Fibroblast of lung (primary cell): ENCODE measurements at places on chromosomes 3 and 15.

GRCh38 chr3:133620066-133620784, 41.5 kb downstream of the TOPBP1 start:
- DNase-seq, result no peak

DNA sequence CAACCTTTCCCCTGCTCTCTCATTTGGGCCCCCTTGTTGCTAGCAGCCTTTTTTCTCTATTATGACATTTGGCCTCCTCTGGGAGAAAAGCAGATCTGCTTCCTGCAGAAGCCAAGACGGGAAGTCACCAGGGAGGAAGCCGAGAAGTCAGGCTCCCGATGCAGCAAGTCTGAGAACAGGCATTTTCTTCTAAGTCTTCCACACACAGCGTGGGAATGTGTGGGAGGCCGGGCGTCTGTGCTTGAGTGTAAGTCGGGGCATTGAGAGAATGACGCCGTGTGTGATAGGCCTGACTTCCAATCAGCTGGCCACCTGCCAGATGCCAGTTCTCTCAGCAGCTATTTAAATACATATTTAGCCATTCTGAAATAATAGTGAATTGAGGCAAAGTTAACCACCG, 75.8 kb upstream of the FAM98B start:
- peak; percentile 27 for DNase-seq

GRCh38 chr3:32992310-32992686, 40.9 kb downstream of the CCR4 start:
- no peak for DNase-seq

DNA sequence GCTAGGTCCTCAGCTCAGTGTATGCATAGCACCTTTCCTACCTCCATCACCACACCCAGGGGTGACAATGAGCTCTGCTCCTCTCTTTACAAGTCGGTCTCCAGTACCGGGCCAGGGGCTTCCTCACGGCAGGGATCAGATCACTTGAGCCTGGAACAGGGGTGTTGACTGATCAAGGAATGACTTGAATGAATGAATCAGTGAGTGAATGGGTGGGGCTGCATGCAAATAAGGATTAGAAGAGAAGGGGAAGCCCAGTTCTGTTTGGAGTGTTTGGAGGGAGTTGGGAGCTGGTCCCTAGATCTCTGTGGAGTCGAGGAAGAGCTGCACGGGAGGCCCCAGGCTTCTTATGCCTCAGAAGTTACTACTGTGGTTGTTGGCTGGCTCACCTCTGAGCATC, 87.0 kb downstream of the TMEM266 start:
- DNase-seq, result no peak

DNA sequence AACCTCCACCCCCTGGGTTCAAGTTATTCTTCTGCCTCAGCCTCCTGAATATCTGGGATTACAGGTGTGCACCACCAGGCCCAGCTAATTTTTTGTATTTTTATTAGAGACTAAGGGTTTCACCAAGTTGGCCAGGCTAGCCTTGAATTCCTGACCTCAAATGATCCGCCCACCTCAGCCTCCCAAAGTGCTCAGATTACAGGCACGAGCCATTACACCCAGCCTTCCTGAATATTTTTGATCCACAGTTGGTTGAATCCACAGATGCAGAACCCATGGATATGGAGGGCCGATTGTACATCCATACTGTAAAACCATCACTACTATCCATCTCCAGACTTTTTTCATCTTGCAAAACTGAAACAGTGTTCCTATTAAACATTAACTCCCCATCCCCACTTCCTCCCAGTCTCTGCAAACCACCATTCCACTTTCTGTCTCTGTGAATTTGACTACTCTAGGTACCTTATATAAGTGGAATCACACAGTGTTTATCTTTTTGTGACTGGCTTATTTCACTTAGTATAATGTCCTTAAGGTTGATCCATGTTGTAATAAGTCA, 8.2 kb upstream of the TMEM62 start:
- DNase-seq, result no peak

GRCh38 chr3:24220859-24221657, 273.6 kb downstream of the THRB start:
- peak; percentile 98 for DNase-seq

GRCh38 chr3:57963811-57964346, 44.3 kb upstream of the FLNB start:
- DNase-seq, result no peak

DNA sequence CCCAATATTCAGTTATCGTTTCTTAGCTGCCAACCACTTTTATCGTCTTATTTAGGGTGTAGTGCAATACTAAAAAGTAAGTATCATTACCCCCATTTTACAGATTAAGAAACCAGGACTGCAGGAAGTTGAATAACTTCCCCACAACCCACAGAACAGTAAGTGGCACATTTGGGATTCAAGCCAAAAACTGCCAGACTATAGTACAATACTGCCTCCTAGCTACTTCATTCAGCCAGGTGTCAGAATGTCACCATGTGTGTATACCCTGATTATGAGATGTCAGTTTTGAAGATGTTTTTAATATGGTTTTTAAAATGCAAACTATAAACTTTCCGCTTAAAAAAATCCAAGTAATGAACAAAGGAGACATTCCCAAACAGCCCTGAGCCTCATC, 74.2 kb upstream of the PROK2 start:
- peak; percentile 1 for DNase-seq

GRCh38 chr15:101551696-101552591, 62.4 kb upstream of the PCSK6 start:
- DNase-seq, result no peak

DNA sequence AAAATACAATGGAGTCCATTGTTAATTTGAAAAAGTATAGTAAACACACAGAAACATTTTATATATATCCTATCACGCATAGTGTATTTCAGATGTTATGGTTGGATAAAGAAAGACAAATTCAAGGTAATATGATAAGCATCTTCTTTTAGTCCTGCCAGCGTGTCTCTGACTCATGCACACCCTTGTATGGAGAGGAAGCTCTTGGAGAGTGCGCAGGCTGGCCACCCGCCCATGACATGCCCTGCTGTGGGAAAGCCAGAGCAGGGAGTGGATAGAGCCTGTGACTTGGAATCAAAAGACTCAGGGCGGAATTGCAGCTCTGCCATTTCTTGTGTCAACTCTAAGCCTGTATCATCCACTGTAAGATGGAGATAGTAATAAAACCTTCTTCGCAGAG, 23.0 kb upstream of the COPG1 start:
- DNase-seq, result peak; percentile 86

- DNase-seq, result peak; percentile 45
Observed at GRCh38 chr15:41465822-41466421, 27.8 kb upstream of the ITPKA start.

DNA sequence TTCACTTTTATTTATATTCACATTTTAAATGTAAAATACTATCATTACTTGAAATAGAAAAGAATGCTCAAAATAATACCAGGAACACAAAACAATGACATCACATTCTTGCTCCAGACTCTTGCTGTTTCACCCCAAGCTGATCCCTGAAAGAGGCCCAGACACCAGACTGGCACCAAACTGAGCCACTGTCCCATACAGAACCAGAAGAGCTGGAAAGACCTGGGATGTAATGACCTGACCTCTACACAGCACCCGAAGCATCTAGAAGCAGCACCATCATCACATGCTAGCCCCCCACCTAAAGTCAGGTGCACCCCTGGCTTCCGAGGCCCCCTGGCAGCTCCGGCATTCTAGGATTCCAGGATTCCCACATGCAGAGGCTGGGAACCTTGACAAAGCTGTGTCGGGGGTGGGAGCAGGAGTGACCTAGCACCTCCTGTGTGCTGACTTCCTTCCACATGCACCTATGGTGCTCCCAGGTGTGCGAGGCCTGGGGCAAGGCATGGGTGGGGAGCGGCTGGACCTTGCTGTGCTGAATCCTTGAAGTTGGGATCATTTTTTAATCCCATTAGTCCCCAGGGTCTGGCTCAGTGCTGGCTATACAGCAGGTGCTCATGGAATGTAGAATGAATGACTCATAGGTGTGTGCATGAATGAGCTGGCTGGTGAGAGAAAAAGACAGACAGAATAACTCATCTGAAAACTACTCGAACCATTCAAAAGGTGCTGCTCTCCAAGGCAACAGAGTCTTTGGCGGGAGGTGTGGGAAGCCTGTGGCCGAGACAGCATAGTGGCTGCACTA, 144.7 kb upstream of the IQSEC1 start:
- DNase-seq, result no peak

DNA sequence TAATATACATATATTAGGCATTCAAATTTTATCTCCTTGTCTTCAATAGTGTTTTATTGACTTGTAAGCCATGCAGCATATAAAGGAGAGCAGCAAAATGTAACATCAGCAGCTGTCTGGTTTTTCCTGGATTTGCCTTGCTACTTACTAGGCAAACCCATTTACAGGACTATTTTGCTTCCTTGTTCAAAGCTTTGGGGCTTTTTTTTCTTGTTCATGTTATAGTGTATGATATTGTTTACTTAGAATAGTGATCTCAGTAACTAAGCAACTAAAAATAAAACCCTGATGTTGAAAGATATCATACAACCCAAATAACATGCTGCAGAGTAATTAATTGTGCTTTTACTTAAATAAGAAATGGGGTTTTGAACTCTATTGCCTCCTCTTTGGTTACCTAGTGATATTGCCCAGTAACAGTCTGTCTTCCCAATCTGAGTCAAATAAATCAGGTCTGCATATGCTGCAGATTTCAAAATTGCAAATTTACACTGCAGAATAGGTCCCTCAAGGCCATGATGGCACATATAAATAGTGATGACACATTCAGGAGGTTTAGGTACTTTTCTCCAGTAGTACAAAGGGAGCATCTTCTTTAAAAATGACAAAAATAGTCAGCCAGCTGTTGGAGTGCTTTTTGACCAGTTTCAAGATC, 578.1 kb upstream of the NECTIN3 start:
- DNase-seq, result peak; percentile 4

- no peak for DNase-seq
Observed at GRCh38 chr3:188062216-188062615, 91.7 kb upstream of the LPP start.

- DNase-seq, result no peak
Observed at GRCh38 chr15:25710184-25710583, 152.9 kb downstream of the ATP10A start.

DNA sequence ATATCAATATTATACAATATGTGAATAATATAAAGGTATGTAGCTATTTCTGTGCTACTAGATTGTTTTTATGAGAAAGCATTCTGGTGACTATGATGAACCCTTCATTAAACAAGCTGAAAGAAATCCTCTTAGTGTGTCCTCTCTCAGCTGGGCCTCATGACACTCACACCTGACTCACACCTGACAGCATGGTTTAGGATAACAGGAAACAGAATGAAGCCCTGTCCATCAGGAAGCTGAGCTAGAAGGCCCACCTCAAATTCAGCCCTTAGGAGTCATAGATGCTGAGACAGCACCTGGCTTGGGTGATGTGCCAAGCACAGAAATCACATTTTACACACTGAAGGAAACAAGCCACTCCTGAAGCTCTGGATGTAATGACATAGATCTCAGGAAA, 30.8 kb downstream of the CHCHD4 start:
- no peak for DNase-seq

DNA sequence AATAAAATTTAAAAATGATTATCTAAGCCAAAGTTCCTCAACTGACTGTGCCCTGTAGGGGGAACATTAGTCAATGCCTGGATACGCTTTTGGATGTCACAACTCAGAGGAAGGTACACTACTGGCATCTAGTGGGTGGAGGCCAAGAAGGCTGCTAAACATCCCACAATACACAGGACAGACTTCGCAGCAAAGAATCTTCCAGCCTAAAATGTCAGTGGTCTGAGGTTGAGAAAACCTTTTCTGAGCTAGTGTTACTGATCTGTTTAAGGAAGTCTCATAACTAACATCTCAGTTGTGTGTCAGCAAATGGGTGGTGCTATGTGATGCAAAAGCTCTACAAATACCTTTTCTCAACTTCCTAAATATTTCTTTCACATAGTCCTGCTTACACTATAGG, 20.9 kb upstream of the LDHAL6B start:
- DNase-seq, result no peak

DNA sequence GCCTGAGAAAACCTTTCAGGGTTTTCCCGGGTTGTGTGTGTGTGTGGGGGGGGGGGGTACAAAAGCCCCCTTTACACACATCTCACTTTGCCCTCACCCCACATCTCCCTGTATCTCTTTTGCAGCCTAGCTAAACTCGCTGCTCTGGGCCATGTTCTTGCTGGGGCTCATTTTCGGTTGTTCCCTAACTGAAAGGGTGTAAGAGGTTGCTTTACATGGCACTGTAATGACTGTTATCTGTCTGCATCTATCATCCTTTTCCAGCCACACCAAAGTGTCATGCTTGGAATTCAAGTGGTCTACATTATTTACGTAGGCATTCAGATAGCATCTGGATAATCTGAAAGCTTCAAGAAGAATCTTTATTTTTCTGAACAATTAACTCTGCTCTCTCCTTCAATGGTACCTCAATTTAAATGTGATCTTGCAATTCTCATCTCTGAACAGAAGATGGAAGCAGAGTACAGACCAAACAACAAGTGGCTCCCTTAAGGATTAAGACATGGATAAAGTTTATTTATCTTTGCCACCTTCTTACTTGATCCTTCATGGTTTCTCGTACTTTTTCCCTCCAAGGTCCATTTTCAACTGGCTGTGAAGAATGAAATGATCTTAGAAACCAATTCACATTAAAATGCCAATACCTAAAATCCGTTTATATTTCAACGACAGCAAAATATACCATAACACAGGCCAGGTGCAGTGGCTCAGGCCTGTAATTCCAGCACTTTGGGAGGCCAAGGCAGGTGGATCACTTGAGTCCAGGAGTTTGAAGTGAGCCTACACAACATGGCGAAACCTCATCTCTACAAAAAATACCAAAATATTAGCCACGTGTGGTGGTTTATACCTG, 34.9 kb downstream of the DCLK3 start:
- peak; percentile 81 for DNase-seq

DNA sequence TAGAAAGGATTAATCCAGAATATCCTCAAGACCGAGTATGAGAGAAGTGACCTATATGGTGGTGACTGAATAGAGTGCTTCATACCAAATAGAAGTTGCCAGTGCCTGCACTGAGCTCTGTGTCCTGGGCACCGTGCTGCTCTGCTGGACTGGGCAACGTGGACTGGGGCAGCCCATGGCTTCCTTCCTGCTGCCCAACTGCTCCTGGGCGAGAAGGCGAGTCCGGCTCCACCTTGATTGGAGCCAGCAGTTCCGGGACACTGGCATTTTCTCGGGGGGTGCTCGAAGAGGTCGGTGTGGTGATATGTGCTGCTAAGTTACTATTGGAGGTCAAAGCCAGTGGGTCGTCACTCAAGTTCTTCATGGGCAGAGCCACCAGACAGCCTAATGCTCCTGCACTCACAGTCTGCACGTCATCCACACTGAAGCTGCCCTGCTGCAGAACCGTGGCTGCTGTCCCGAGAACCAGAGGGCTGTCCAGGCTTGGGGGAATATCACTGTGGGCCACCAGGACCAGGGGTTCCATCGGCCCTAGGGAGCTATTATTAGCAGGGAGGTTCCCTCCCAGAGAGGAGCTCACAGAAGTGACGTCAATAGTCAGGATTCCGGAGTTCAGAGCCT, 14.1 kb downstream of the ZXDC start:
- DNase-seq, result no peak
